ENCODE measurements at places on chromosomes 12 and 14. TPM values are rescaled to one million over a fixed set of nuclear protein-coding genes. Genes with fewer than 3 reads are reported as not detected.
A peak's percentile ranks its signal among the peaks of the same experiment; 100 is the strongest.

GRCh38 chr12:11174022-11174421 is 3.0 kb downstream of the SMIM10L1 start:
- DNase-seq: peak; percentile 17

DNA sequence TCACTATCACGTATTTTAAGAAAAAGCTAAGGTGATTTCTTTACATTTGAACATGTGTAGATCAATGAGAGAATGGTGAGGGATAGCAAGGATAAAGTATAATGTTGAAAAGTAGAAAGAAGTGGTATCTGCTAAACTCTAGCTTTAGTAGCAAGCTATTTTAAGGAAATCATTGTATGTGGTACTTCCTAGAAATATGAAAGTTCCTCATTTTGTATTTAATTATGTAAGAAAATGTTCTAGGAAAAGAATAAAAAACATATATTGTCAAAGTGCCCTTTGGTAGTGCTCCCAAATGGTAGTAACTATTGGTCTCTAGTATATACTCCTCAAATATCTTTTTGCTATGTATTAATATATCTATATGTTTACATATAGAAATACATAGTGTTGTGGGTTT is 35.7 kb downstream of the RAB21 start:
- DNase-seq: no peak

DNA sequence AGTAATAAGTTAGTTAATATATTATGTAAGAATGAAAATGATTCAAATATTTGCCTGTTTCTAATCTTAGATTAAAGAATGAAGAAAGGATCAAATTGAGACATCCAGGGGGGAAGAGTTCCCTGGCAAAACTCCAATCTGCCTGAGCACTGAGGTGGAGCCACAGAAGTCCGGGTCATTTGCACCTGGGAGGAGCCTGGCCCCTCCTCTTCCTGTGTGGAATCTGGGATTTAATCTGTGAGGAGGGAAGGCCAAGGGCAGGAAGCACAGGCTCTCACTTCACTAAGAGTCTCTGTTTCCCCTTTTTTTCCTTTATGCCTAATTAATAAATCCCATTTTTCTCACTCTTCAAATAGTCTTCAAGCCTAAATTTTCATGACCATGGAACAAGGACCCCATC is 599.5 kb downstream of the FLRT2 start:
- no peak for DNase-seq

MYL2 gene
- total RNA-seq: 0.34 TPM

DNA sequence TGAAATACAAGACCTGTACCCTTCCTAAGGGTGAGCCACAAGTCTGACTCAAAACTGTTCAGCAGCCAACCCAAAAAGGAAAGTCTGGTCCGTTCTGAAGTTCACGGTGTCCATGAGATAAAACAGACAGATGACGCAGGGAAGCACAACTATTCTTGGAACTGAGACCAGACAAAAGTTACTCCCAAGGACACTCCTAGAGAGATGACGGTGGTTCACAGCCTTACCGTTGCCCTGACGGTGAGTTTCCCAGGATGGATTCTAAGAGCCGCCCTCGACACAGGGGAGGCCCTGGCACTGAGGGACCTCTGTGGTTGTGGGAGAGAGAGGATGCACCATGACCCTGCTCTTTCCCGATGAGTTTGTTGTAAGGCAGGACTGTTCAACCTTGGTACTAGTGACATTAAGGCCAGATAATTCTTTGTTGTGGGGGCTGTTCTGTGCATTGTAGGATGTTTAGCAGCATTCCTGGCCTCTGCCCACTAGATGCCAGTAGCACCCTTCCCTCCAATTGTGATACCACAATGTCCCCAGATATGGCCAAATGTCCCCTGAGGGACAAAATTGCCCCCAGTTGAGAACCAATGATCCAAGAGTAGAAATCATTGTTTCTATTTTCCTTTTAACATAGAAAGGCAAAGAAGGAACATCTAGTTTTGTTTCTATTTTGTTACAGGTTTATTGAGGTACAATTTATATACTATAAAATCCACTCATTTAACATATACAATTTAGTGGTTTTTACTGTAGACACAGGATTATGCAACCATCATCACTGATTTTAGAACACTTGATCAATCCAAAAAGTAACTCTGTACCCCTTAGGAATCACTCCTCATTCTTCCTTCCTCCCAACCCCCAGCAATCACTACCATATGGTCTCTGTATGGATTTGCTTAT is 23.0 kb downstream of the OR10P1 start:
- peak; percentile 46 for DNase-seq

SLC38A1 gene
- total RNA-seq: 191 TPM

DNA sequence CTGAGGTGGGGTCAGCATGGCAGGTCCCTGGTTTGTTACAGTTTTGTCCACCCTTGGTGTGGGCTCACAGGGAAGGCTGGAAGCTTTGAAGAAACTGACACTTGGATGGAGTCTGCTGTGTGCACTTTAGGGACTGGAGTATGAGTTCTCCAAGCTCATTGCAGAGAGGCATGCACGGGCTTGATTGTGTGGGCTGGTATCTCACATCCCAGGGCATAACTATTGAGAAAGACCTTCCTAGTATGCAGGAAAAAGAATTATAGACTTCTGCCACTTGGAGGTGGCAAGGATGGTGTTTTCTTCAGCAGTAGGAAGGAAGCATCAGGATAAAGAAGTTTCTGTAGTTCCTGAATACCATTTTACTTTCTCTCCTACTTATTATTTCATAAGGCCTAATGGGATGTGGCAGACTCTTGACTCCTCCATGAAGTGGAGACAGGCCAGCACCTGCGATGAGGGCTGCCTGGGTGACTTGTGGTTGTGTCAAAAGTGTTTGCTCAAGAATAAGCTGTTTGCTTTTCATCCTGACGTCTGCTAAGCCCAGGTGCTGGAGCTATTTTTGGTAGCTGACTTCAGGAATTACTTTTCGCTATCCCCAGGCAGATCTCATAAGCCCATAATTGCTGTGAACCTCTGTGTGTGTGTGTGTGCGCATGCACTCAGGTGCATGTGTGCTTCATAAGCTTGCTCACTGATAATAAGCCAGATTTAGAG is 125.8 kb downstream of the KTN1 start:
- no peak for DNase-seq

DNA sequence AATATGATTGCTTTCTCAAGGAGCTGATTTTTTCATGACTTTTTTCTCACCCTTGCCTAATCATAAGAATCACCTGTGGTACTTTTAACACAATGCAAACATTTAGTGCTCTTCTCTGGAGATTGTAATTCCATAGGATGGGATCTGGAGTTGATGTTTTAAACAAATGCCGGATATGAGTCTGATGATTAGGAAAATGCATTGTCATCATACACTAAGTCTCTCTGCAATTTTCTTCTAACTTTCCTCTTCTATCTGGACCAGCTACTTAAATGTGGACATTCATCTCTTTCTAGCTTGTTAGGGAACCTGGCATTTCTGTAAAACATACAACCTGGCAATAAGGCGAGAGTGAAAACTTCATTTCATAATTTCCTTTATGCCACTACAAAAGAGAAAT is 23.5 kb downstream of the PMCH start:
- peak; percentile 62 for DNase-seq

- peak; percentile 55 for DNase-seq
Measured at GRCh38 chr12:6607751-6608591, 792 bp upstream of the CHD4 start.

- DNase-seq: peak; percentile 69
Measured at GRCh38 chr14:99479906-99480869, at the start of gene SETD3. Gene SETD3, minus strand, starts transcription at chr14:99480859. Its CDS starts 15,054 bp downstream, at chr14:99465805.

- DNase-seq: peak; percentile 5
Measured at GRCh38 chr12:71610031-71610795, 53.4 kb downstream of the ZFC3H1 start.

- DNase-seq: no peak
Measured at GRCh38 chr12:57188090-57188425, 28.5 kb upstream of the NXPH4 start.

DNA sequence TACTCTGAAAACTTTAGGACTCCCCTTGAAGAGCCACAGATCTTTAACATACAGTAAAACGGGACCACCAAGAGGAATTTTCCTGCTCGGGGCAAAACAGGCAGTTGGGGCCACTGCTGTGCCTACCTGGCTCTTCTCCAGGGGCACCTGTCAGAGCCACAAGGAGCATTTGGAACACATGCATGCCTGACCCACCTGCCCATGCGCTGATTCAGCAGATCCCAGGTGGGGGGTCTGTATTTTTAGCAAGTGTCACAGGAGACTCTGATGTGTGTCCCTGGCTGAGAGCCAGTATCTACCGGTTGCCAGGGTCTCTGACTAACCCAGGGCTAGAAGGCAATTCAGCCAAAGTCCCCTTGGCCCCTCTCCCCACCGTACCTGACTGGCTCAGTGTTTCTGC is 6.5 kb downstream of the CTDSP2 start:
- DNase-seq: no peak

- DNase-seq: no peak
Measured at GRCh38 chr12:114096461-114096860, 130.3 kb upstream of the RBM19 start.

DNA sequence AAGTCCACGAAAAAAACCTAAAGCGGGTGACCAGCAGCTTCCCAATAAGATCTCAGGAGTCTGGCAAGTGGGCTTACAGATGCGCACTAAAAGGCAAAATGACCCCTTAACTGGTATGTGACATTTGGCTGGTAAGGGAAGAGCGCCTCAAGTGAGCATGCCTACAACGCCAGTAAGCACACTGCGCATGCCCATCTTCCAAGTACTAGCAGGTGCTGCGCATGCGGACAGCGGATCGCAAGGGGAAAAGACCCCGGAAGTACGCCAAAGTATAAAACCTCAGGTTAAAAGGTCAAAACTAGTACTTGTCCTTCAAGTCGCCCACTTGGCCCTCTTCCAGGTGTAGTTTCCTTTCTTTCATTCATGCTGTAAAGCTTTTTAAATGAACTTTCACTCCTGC is 518.5 kb upstream of the MDGA2 start:
- DNase-seq: no peak

DNA sequence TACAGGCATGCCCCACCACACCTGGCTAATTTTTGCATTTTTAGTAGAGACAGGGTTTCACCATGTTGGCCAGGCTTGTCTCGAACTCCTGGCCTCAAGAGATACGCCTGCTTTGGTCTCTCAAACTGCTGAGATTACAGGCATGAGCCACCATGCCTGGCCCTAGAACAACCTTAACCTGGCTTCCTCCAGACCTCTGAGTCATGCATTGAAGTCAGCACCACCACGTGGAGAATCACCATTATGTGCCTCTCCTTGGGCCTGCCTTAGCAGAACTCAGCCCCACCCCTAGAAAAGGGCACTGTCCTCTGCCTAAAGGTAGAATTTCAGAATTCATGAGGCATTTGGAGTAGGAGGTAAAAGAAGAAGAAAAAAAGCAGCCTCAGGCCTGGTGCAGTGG is 49.0 kb downstream of the LIMA1 start:
- DNase-seq: peak; percentile 54

- DNase-seq: no peak
Measured at GRCh38 chr14:100443603-100444002, 120.5 kb downstream of the SLC25A47 start.

DNA sequence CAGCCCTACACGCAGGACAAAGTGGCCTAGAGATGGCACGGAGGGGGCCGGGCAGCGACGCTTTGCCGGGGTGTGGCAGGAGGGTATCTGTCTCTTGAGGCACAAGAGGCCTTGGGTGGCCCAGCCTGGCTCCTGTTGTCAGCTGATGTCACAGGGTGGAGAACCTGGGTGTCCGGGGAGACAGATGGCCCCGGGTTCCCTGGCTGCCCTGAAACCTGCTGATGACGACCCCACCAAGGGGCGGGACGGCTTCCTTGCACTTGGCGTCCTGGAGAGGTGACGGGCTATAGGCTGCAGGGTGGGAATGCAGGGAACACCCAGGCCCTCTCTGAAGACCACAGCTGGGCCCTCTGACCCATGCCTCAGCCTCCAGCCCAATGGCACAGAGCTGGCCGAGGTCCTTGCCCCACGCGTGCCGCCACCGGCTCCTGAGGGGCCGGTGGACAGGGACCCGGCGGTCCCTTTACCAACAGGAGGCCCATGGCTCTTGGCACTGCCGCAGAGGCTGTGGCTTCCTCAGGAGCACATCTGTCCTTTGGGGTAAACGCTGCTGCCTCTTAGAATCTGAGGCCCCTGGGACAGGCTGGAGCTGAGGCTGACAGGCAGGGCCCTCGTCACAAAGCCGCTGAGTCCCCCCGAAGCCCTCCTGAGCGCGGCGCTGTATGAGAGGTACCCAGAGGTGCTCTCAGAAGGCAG is 16.4 kb downstream of the TRMT61A start:
- no peak for DNase-seq

- no peak for DNase-seq
Measured at GRCh38 chr14:66076176-66076575, 410.0 kb upstream of the CCDC196 start.

DNA sequence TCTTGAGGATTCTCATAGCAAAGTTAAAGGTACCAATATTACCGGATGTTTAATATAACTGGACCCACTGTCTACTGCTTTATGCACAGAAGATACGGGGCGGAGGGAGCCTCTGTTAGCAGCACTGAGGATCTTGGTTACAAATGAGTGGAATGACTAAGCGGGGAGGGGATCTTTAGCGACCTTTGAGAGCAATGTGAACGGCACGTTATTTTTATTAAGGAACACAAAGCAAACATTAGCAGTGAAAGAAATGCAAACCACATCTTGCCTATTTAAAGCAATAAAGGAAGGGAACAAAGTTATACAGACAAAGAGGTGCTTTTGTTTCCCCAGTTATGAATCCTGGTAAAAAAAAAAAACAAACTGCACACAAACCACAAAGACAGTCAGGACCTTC is 27.1 kb upstream of the PRMT8 start:
- no peak for DNase-seq

NAV3 gene
- 5.4 TPM for total RNA-seq

PPP4R4 gene
- not detected for total RNA-seq

DNA sequence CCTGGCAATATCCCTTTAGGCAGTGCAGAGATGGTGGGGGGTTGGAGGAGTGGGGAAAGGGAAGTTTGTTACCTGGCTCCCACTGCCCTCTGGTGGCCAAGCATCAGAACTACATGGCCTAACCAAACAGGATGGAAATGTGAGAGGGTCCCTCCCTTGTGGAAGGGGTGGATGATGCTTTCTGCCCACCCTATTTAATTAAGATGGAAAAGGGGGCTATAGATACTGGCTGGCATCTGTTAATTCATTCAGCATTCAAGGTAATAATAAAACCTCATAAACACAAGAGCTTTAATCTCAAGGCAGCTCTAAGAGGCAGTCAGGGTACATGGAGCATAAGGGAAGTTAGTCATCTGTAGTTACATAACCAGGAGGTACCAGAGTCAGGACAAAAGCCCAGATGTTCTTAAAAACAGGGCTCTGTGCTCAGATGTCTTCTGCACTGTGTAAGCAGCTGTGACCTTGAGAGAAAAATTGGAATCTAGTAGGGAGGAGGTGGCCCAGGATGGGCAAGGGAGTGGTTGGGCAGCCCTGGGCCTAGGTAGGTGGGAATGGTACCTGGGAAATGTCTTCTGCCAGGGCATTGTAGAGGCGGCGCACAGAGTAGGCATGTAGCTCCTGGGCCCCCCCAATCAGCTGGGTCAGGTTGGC is 4.6 kb downstream of the AP1G2 start:
- DNase-seq: peak; percentile 72

GRCh38 chr14:29629839-29630238 is 297.8 kb downstream of the PRKD1 start:
- no peak for DNase-seq

TAMALIN gene
- 49.2 TPM for total RNA-seq

- no peak for DNase-seq
Measured at GRCh38 chr12:63305901-63306875, 155.2 kb upstream of the AVPR1A start.

PPM1A gene
- 23.1 TPM for total RNA-seq

- no peak for DNase-seq
Measured at GRCh38 chr12:131386167-131386521, 324.7 kb upstream of the SFSWAP start.
